ENCODE measurements at places on chromosomes 2 and 18.

DNA sequence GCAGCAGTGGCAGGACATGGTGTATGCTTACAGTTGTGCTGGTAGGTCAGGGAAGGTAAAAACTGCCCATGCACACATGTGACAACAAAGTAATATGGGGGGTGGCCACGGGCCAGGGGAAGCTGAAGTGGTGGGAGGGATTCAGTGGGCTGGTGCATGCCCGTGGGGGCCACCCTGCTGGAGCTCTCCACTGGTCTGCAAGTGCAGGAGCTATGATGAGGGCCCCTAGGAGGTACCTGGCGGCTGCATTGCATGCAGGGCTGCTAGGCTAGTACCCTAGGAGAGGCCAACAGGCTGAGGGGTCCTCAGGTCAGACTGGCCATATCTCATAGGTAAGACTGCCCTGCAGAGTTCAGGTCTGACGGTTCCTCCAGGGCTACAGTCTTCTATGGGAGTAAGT lies 265.9 kb downstream of the NUP35 start:
- no peak for DNase-seq

GRCh38 chr2:113679457-113679856 lies 52.4 kb downstream of the RABL2A start:
- no peak for DNase-seq

DNA sequence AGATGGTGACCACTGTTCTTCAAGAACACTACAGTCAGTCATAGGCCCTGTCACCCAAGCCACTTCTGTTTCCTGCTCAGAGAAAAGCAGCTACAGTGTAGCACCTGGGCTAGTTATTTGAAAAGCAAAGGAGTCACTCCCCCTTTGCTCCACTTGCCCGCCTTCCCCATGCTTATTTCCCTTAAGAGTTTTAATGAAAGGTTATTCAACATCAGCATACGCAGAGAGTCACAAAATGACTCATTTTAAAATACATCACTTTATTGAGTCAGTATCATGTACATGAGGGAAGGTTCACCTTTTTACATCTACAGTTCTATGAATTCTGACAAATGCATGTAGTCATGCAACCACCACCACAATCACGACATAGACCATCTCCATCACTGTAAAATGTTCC lies 71.3 kb downstream of the TNFRSF11A start:
- no peak for DNase-seq

DNA sequence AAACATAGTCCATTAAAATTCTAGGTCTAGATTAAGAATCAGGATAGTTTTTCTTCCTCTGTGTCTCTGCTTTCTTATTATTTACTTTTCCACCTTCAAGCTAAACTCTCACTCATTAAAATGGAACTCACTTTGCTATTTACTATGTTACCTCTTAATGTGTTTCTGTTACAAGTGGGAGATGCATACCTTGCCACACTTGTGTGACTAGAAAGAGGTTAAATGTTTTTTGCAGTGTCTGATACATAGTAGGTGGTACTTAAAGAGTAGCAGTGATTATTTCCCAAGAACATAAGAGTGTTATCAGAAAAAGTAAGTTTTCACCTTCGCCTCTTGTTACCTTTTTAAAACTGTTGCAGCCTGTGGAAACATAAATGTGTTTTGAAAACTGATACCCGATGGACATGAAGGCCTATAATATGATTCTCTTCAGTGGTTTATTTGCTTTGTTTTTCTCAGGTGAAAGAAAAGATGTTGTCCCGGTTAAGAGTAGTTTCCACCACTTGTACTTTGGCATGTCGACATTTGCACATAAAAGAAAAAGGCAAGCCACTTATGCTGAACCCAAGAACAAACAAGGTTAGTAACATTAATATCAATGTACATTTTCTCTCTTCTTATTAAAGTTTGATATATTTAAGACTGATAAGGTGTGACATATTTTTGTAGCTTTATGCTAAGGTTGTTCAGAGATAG lies 16.6 kb downstream of the ME2 start:
- DNase-seq: no peak

- DNase-seq: no peak
These were observed 25.3 kb downstream of the PAX8 start for GRCh38 chr2:113253453-113253852.

DNA sequence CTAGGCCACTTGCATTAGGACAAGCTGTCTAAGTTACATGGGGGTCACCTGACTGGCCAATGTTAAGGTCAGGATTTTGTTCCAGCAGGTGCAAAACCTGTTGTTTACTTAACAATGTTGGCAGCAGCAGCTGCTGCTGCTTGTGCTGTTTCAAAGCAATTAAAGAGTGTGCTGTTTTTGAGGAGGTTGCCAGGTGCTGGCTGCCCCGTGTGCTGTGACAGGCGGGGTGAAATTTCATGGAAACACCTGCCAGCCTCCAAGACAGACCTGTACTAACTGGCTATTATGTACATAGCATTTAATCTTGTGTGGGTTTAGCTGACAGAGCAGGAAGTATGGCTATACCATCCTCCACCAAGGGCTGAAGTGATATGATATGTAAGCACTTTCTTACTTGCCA lies 224.9 kb downstream of the ASXL3 start:
- no peak for DNase-seq

DNA sequence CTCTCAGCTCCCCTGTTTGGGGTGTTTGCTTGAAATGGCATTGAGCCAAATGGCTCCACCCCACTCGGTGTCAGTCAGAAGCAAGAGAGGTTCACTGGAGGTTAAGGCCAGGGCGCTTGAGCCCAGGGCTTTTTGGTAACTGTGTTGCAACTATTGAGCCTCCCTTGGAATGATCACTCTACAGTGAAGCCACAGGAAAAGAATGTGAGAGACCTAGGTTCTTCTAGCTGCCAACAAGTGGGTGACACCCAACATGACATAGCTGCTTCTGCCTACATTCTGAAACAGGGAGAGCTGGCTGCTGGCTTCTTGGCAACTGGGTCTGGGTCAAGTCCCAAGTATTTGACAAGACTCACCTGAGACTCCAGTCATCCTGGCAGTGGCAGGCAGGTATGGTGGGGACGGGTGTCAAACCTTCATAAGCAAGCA lies 7.1 kb upstream of the GRHL1 start:
- no peak for DNase-seq

GRCh38 chr18:10194592-10194991 lies 259.8 kb upstream of the APCDD1 start:
- DNase-seq: no peak

DNA sequence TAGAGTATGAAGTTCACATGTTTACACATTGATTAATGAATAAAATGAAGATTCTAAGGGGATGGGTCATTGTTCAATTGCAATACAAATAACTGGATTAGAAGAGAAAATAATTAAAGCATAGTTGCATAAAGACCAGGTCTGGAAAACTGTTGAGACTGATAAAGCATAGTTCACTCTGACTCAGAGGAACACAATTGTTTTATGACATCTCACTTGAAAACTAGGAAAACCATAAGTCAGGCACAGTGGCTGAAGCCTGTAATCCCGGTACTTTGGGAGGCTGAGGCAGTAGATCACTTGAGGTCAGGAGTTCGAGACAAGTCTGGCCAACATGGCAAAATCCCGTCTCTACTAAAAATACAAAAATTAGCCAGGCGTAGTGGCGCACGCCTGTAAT lies 46.7 kb downstream of the PLA2R1 start:
- DNase-seq: no peak

- no peak for DNase-seq
These were observed 9.2 kb downstream of the IRS1 start for GRCh38 chr2:226790431-226790830.

- no peak for DNase-seq
These were observed 632 bp downstream of the AFTPH start for GRCh38 chr2:64524604-64525316.

DNA sequence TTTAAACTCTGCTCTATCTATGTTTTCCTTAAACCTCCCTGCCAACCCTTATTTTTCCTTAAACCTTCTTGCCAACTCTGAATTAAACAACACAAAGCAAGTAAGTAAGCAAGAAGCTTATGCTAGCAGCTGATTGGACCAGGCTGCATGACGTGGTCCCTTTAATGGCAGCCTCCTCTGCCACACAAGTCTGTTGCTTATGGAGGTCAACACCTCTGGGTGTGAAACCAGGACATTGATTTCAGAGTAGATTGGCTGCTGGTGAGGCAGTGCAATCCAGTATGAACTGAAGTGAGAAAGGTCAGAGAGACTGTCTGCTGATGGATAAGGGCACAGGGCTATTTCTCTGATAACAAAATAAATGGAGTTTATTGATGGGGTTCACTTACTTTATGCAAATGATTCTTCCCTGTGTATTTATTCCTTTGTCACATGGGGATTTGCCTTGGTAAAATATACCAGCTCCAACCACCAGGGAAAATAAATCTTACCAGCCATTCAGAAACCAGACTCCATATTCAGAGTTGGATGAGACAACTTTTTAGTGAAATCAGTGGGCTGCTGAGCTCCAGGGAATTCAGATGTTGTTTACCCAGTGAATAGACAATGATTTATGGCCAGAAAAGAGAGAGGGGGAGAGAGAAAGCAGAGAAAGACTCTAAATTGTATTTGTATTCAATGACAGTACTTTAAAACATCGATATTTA lies 112.2 kb upstream of the NCKAP5 start:
- DNase-seq: no peak

GRCh38 chr2:106839849-106840595 lies 45.9 kb downstream of the ST6GAL2 start:
- no peak for DNase-seq

- no peak for DNase-seq
These were observed 107.3 kb upstream of the FAM98A start for GRCh38 chr2:33706410-33706809.

DNA sequence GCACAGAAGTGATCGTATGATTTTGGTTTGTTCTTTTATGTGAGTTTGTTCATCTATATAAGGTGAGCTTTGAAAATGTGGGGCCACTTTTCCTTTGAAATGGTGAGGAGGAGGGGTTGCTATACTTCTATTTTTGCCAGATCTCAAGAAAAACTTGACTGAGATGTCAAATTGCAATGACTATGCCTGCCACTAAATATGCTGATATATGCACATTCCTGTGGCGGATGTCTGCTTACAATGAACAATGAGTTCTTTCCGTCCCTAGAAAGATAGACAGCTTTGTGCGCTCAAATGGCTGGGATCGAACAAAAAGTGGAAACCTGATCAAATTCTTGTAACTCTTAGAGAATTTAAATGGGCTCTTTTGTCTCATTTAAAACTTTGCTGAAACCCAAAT lies 28.7 kb downstream of the MYT1L start:
- DNase-seq: no peak

GRCh38 chr2:37637985-37638384 lies 33.5 kb downstream of the CDC42EP3 start:
- DNase-seq: no peak

- no peak for DNase-seq
These were observed 252.8 kb upstream of the APCDD1 start for GRCh38 chr18:10201659-10202058.

DNA sequence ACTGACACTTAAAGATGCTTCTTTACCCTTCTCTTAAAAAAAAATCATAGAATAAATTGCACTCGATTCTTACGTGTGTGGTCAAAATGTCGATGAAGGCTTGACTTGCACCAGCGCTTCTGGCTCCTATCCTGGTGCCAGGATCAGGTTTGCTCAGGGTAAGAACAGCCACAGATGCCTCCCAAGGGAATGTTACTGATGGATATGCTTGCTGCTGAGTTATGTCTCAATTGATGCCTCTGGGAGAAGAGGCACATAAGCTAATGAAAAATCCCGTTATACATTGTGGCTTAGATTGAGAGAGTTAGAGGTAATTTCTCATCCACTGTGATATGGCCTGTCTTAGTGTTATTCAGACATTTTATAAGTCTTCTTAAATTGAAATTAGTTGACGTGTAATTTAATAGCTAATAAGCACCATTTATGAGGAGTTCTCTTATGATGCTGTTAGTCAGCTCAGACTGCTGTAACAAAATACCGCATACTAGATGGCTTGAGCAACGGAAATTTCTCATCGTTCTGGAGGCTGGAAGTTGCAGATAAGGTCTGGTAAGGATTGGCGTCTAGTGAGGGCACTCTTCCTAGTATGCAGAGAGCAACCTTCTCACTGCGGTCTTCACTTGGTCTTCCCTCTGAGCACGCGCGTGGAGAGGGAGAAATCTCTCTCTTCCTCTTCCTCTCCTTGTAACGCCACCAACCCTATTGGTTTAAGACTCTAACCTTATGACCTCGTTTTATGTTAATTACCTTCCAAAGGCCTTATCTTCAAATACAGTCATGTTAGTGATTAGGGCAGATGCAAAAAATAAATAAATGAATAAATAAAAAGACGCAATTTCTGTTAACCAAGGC lies 116.6 kb upstream of the NOSTRIN start:
- DNase-seq: no peak

GRCh38 chr2:95552911-95553310 lies 38.9 kb upstream of the TRIM43 start:
- DNase-seq: no peak

GRCh38 chr2:45980161-45980865 lies 316.9 kb upstream of the EPAS1 start:
- no peak for DNase-seq

- no peak for DNase-seq
These were observed 25.8 kb downstream of the CALCRL start for GRCh38 chr2:187422282-187422681.

DNA sequence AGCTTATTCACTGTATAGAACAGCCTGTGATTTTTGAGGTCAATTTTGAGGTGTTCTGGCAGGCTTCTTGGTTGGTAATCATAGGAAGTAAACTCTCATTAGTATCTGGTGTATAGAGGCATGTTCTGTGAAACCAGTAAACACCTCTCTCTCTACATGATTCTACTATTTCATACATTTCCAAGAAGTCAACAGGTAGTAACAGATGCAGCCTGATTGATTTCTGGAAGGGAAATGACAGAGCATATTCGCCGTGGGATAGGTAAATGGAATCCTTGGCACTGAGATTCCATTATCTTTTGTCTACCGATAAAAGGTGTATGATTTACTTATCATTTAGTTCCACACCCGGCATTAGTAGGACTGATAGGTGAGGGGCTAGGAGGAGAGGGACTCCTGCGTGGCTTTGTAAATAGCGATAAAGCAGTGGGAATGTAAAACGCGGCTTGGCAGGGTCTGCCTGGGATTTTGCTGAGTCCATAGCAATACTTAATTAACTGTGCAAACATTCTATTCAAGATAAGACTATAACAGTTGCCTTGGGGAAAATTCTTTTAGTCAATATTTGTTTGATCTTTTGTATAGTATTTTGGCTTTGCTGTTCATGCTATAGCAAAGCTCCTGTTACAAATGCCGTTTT lies 32.3 kb downstream of the LYPD6B start:
- no peak for DNase-seq

GRCh38 chr18:22844190-22844589 lies 88.9 kb upstream of the RBBP8 start:
- DNase-seq: no peak

GRCh38 chr2:10236571-10237391 lies 65.9 kb upstream of the HPCAL1 start:
- no peak for DNase-seq
